ENCODE measurements at places on chromosomes 12 and 14.

DNA sequence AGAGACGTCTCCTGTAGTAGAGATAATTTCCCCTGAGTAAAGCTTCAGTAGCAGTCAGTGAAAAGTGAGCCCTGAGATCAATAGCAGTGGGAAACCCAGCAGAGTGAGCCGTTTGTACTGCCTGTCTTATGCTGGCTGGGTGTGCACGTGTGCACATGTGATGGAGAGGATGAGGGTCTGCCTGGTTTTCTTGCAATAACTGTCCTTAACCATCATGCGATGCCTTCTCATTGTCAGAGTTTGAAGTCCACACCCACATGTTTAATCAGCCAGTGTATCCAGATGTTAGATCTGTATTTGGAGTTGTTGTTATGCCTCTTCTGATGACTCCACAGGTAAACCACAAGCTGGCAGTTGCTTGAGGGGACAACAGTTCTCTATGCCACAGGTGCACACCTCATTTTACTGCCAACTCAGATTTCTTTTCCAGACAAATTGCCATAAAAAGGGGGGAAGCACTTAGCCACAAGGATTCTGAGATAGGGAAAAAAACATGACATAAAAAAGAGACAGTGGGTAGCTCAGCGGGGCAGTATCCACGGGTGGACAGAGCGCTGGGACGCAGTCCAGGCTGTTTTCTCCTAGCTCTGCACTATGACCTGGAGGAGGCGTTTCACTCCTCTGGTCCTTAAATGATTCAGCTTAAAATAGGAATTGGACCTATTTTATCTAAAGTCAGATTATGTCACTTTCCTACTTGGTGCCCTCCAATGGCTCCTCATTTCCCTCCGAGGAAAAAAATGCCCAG lies 192.3 kb downstream of the ANO6 start:
- no peak for DNase-seq

- no peak for DNase-seq
Measured at GRCh38 chr14:50085570-50086320, 30.6 kb downstream of the VCPKMT start.

DNA sequence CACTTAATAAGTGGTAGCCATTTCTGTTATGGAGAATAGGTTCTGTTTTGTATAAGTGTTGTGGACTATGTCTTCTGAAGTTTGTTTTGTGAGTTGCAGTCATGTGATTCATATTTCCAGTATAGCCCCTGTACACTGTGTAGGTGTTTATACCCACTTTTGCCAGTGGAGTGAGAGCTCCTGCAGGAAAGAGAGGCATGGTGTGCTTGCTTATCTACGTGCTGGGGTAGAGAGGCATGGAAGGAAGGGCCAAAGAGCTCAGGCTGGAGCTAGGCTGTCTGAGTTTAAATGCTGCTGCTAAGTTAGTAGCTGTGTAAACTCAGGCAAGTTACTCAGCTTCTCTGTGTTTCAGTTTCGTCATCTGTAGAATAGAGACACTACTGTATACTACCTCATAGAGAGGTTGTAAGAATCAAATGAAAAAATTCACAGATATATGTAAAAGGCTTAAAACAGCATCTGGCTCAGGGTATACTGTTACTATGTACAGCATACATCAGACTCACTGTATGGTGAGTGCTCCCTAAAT lies 88.2 kb upstream of the SLC38A2 start:
- no peak for DNase-seq

DNA sequence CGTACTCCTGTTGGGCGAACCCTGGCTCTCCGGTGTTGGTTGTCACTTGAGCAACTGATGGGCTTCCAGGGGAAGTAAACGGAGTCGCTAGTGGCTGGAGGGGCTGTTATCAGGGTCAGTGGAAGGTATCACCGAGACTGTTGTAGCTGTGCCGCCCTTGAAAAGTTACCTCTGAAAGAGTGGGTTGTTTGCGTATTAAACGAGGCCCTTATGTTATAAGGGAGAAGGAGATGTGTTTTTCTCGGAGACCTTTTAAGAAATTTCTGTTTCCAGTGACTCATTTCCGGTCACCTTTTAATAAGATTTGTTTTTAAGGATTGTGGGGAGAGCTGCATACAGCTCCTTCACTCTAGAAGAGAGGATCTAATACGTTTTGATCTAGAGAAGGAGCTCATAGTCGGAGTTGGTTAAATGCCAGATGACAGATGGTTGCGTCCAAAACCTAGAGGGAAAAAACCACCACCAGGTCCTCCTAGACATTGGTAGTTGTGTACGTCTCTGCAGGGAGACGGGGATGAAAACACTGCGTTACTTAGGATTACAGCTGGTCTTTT lies 750 bp upstream of the DBX2 start:
- no peak for DNase-seq

GRCh38 chr12:1073652-1074051 lies 82.6 kb downstream of the ERC1 start:
- DNase-seq = no peak

- DNase-seq = no peak
Measured at GRCh38 chr12:56931474-56931978, 2.7 kb downstream of the SDR9C7 start.

GRCh38 chr14:24680516-24680915 lies 46.5 kb upstream of the GZMB start:
- no peak for DNase-seq

- no peak for DNase-seq
Measured at GRCh38 chr14:67503331-67503730, 14.8 kb upstream of the TMEM229B start.

GRCh38 chr12:58419905-58420304 lies 478.5 kb downstream of the ATP23 start:
- no peak for DNase-seq

GRCh38 chr12:120079411-120080400 lies 36.8 kb downstream of the RAB35 start:
- no peak for DNase-seq

GRCh38 chr12:124920353-124920935 lies 6.0 kb upstream of the UBC start:
- DNase-seq = no peak

DNA sequence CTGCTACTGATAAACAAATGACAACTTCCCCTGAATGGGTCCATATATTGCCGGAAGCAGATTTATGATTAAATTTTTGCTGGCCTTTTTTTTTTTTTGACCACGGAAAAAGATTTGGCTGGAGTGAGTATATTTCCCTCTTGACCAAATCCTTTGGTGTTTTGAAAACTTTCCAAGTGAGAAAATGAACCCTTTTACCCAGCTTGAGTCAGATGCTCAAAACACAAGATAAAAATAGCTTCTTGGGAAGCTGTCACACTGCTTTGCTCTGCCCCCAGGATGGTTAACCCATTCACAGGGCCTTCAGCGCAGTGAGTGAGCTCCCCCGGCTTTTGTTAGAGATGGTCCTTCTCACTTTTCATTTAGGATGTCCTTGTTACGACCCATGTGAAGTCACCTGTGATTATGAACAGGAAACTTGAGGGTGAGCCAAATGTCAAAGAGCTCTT lies 224.3 kb downstream of the PELI2 start:
- DNase-seq = no peak

GRCh38 chr14:45610318-45610717 lies 357.3 kb upstream of the MIS18BP1 start:
- DNase-seq = no peak

DNA sequence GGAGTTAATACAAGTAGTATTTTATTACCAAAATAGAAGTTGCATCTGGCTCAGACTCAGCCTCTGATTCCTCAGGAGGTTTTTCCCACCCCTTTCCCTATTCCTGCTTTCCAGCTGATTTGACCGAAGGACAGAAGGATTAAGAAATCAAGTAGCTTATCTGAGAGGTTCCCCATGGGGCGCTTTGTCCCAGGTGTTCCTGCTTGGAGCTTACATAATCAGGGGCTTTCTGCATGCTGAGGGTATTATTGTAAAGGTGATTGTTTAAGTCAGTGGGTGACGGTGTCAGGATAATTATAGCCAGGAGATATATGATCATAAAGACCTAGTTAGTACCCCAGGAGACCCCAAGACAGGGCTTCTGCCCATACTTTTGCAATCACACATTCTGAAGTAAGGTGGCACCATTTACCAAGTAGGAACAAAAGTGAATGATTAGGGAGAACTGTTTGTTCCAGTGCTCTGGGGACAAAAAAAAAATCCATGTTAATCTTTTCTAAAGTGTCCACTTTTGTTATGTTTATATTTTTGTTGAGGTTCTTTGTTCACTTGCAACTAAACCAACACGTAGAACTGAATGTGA lies 921.3 kb downstream of the NRXN3 start:
- no peak for DNase-seq

DNA sequence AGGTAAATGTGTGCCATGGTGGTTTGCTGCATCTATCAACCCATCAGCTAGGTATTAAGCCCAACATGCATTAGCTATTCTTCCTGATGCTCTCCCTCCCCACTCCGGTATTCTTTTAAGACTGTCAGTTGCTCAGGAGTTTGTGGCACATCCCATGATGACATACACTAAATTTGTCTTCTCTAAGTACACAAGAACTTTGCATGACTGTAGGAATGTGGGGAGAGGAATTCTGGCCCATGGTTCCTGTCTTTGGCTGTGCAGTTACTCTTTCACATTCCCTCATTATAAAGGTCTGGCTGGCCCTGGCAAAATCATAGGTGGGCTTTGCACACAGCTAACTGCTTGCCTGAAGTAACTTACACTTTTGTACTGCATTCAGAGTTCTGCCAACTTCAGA lies 30.3 kb downstream of the HMGA2 start:
- no peak for DNase-seq

DNA sequence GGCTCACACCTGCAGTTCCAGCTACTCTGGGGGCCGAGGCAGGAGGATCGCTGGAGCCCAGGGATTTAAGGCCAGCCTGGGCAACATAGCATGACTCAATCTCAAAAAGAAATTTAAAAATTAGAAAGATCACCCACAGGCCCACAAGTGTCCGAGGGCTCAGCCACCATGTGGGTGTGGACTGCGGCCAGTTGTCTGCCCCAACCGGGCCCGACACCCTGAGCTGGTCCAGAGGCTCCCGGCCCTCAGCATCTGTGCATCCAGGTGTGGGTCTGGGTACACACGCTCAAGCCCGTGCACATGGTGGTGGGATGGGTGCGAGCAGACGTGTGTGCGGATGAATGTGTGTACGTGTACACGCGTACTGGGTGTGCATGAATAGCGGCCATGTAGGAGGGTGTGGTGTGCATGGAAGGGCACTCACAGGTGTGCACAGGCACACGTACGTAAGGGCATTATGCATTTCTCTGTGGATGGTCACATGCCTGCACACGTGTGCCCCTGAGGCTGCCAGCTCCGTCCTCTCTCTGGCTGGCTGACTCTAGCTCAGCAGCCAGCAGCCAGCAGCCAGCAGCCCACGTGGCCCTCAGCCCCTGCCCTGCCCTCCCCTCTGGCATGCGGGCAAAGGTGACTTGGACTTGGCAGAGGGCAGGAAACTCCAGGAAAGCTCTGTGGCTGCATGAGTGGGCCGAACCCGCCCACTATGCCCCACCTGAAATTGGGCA lies 23.3 kb upstream of the NUDT14 start:
- DNase-seq = no peak

GRCh38 chr12:28570811-28571210 lies 380.6 kb downstream of the CCDC91 start:
- DNase-seq = no peak

- DNase-seq = no peak
Measured at GRCh38 chr12:13937735-13938134, 43.7 kb downstream of the GRIN2B start.

DNA sequence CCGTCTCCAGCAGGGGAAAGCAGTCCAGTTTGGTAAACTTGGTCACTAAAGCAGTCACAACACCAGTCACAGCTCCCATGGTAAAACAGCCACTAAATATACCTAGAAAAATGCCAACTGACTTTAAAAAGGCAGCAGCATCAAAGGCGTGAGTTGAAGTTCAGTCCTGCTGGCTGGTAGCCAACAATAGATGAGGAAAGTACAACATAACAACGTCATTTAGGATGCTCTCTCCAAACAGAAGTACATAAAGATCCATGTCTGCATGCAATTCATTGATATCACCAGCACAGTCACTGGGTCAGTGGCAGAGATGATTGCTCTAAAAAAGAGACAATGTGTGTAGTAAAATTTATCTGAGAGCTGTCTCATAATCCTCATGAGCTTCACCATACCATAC lies 59.3 kb upstream of the TMPO start:
- DNase-seq = no peak

DNA sequence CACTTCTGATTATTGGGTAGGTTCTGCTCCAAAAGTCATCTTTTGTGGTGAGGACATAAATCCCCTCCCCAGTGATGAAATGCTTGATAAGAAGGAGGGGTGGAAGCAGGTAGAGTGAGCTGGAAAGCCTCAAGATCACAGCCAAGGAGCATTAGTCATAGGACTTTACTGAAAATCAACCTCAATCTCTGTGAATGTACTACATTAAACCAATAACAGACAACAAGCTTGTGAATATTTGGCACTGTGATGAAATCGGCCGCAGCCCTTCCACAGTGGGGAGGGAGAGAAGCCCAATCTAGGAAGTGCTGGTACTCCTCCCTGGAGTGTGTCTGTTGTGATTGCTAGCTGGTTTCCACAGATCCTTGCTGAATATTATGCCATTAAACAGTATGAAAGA lies 41.2 kb upstream of the PTCSC3 start:
- no peak for DNase-seq

DNA sequence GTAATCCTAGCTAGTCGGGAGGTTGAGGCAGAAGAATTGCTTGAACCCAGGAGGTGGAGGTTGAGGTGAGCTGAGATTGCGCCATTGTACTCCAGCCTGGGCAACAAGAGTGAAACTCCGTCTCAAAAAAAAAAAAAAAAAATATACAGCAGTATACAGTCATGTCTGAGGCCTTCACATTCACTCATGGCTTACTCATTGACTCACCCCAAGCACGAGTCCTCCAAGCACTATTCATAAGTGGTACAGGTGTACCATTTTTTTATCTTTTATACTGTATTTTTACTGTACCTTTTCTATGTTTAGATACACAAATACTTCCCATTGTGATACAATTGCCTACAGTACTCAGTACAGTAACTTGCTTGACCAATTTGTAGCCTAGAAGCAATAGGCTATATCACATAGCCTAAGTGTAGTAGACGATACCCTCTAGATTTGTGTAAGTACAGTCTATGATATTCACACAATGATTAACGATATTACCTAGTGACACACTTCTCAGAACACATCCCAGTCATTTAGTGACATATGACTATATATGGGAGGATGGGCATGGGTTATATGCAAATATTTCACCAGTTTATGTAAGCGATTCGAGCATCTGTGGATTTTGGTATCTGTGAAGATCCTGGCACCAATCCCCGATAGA lies 12.2 kb downstream of the LLPH start:
- DNase-seq = no peak

GRCh38 chr12:105072888-105073488 lies 11.3 kb downstream of the ALDH1L2 start:
- no peak for DNase-seq

- no peak for DNase-seq
Measured at GRCh38 chr12:130576371-130576816, 139.7 kb downstream of the RIMBP2 start.

- no peak for DNase-seq
Measured at GRCh38 chr12:116202433-116202832, 75.1 kb downstream of the MED13L start.

DNA sequence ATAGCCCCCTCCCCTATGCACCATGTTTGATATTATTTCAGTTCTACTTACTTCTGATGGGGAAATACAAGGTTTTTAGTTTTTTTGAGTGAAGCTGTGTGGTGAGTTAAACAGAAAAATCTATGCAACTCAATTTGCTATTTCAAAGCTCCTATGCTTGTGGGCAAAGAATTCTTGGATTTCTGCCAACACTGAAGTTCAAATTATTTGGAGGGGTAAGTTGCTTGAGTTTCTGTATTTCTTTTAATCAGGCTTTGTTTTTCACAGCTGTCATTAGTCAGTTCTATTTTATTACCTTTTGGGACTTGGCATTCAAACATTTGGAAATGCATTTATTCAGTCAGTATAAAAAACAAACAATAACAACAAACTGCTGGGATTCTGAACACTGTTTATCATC lies 407.5 kb upstream of the MGAT4C start:
- no peak for DNase-seq
